ENCODE measurements at places on chromosomes 7 and 10. TPM values are rescaled to one million over a fixed set of nuclear protein-coding genes. Genes with fewer than 3 reads are reported as not detected.

The LIPA gene
- 38.2 TPM for total RNA-seq

- H3K27ac ChIP-seq, result no peak overlapping the region
- DNase-seq, result no peak
- H3K27me3 ChIP-seq, result peaks cover 11% of the 10 kb centered on the region
- no peaks in the 10 kb centered on the region for H3K36me3 ChIP-seq
- no peak overlapping the region for H3K4me3 ChIP-seq
Measured at GRCh38 chr7:19121977-19122588, 4.6 kb upstream of the TWIST1 start.

The PNLIPRP3 gene
- not detected for total RNA-seq

- H3K4me1 ChIP-seq, result no peaks in the 10 kb centered on the region
- no peak overlapping the region for H3K27ac ChIP-seq
- DNase-seq, result no peak
- no peak overlapping the region for H3K4me3 ChIP-seq
- no peaks in the 10 kb centered on the region for H3K36me3 ChIP-seq
Measured at GRCh38 chr7:41316410-41316809, 386.5 kb downstream of the INHBA start.

The ACTL6B gene
- total RNA-seq, result not detected

DNA sequence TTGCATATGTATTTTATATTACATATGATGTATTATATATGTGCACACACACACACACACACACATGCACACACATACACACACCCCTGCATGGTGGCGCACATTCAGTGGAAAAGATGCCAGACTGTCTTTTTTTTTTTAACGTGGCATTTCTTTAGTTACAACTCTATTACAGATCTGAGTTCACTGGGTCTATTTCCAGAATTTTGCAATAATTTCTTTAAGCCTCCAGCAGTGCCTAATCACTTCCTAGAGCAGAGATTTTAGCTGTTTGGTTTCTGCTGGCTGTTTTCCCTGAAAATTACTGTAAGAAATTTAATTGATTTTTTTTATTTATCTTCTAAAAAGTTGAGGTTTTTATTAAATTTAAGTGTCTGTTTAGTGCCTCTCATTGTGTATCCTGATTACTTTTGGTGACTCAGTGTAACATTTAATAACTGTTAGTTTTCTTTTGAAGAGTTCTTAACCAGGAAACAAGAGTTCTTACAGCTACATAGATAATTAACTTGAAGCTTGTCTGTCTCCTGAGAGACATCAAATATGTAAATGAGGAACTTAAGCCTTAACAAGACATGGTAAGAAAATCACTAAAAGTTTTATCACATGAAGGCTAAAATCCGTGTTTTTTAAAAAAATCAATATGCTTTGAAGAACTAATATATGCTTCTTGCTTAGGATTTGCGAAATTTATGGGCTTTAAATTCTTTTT is 232.0 kb downstream of the MDFIC start:
- no peak overlapping the region for H3K4me3 ChIP-seq
- no peak for DNase-seq
- H3K27ac ChIP-seq, result no peak overlapping the region
- no peaks in the 10 kb centered on the region for H3K27me3 ChIP-seq

Data from T-cell (primary cell).